ENCODE measurements at places on chromosomes 4 and X. TPM values are rescaled to one million over a fixed set of nuclear protein-coding genes. Genes with fewer than 3 reads are reported as not detected.

DNA sequence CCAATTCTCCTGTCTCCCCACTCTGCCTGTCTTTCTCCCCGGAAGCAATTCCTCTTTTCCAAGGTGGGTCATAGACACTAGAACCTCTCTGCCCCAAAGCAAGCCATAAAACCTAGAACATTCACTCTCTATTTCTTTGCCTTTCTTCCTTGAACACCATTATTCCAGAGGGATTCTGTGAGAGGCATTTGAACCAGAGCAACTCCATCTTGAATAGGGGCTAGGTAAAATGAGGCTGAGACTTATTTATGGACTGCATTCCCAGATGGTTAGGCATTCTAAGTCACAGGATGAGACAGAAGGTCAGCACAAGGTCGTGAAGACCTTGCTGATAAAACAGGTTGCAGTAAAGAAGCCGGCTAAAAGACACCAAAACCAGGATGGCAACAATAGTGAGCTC, 13.7 kb upstream of the GPAT3 start:
- no peaks in the 10 kb centered on the region for H3K4me1 ChIP-seq
- no peak for DNase-seq
- H3K27me3 ChIP-seq, result no peaks in the 10 kb centered on the region

DNA sequence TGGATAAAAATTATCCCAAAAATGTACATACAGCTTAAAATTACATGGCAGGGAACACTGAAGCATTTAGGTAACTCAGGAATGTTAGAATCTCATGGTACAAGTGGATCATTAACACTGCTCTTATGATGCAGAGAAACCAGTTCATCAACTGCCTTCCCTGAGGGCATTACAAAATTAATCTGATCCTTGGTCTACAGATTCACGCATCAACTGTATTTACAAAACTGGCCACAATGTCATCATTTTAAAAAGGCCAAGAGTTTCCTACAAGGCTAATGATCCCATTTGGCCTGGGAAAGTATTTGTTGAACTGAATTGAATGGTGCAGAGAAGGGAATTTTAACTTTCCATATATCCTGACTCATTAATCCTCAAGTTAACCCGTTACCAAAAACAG, 84.6 kb downstream of the TSPAN5 start:
- DNase-seq, result no peak
- no peaks in the 10 kb centered on the region for H3K36me3 ChIP-seq
- H3K4me1 ChIP-seq, result no peaks in the 10 kb centered on the region
- H3K27ac ChIP-seq, result no peak overlapping the region
- no peak overlapping the region for H3K4me3 ChIP-seq
- no peaks in the 10 kb centered on the region for H3K27me3 ChIP-seq

DNA sequence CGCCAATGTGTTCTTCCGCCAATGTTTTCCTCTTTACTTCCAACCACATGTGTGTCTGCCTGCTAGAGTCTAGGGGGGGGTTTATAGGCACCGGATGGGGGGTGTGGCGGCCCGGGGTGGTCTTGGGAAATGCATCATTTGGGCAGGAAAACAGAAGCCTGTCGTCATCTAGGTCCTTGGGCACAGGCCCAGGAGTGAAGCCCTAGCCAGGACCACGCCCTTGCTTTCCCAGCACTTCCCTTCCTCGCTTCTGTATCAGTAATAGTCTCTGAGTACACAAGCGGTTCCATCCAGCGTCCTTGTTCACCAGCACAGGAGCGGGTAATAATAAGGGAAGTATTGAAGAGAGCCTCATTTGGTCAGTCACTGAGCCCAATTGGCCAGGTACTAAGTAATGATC, 74.5 kb downstream of the QDPR start:
- H3K36me3 ChIP-seq, result no peaks in the 10 kb centered on the region
- H3K4me1 ChIP-seq, result no peaks in the 10 kb centered on the region
- no peak for DNase-seq
- no peaks in the 10 kb centered on the region for H3K27me3 ChIP-seq

DNA sequence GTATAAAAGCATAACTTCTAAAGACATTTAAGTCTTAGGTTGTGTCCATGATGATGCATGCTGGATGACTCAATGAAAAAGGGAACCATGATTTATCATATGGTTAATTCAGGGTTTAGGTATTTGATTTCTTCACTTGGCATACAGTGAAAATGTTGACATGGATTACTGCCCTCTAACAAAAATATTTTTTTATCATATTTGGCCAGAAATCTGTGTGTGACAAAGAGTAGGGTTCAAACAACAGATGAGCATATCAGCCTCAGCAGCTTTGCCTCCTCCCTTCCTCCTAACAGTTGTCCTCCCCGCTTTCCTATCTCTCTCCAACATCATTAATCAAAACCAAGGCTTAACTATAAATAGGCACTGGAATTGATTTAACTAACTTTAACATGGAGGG, 46.3 kb downstream of the ARHGAP6 start:
- DNase-seq, result no peak
- no peak overlapping the region for H3K27ac ChIP-seq
- no peak overlapping the region for H3K4me3 ChIP-seq
- H3K27me3 ChIP-seq, result no peaks in the 10 kb centered on the region
- no peaks in the 10 kb centered on the region for H3K36me3 ChIP-seq

DNA sequence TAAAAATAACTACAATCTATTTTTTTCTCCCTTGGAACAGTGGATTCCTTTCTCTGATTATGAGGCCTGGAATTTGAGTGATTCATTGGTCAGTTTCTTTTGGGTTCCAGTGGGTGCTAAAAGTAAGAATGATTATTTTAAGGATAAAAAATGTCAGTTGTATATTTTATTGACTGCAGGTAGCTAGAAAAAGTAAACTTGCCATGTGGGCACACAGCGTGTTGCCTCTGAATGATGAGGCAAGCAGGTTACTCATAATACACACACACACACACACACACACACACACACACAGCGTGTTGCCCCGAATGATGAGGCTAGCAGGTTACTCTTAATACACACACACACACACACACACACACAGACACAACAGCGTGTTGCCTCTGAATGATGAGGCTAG, 13.8 kb downstream of the GALNT7 start:
- no peak for DNase-seq
- H3K36me3 ChIP-seq, result no peaks in the 10 kb centered on the region
- H3K27ac ChIP-seq, result no peak overlapping the region
- no peak overlapping the region for H3K4me3 ChIP-seq

DNA sequence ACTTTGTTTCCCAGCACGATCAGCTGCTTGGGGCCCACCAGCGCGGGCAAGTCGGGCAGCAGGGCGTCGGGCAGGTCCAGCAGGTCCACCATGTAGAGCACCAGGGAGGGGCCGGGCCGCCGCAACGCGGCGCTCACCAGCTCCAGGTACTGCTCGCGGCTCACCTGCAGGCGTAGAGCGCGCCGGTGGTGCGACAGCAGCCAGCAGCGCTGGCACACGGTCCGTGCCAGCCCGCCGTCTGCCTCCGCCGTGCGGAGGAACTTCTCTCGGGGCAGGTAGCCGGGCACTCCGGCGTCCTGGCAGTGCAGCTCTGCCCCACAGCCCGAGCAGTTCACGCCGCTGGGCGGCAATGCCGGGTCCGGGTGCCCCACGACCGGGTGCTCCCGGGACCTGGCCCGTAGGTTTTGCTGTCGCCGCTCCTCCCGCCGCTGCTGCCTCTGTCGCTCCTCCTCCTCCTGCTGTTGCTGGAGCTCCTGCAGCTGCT, 527 bp downstream of the NOA1 start:
- H3K4me3 ChIP-seq, result peak overlapping the region; percentile 89
- H3K36me3 ChIP-seq, result peaks cover 19% of the 10 kb centered on the region
- H3K27me3 ChIP-seq, result no peaks in the 10 kb centered on the region
- peaks cover 50% of the 10 kb centered on the region for H3K4me1 ChIP-seq
- peak; percentile 83 for DNase-seq

GRCh38 chr4:4558881-4559280, 17.0 kb upstream of the STX18 start:
- DNase-seq, result no peak
- no peak overlapping the region for H3K27ac ChIP-seq
- H3K4me3 ChIP-seq, result no peak overlapping the region
- no peaks in the 10 kb centered on the region for H3K4me1 ChIP-seq
- H3K27me3 ChIP-seq, result no peaks in the 10 kb centered on the region
- no peaks in the 10 kb centered on the region for H3K36me3 ChIP-seq

- no peak overlapping the region for H3K27ac ChIP-seq
- H3K36me3 ChIP-seq, result no peaks in the 10 kb centered on the region
- H3K4me3 ChIP-seq, result no peak overlapping the region
- no peaks in the 10 kb centered on the region for H3K4me1 ChIP-seq
- no peak for DNase-seq
- no peaks in the 10 kb centered on the region for H3K27me3 ChIP-seq
These were observed 75.7 kb downstream of the MED28 start for GRCh38 chr4:17690135-17690534.

DNA sequence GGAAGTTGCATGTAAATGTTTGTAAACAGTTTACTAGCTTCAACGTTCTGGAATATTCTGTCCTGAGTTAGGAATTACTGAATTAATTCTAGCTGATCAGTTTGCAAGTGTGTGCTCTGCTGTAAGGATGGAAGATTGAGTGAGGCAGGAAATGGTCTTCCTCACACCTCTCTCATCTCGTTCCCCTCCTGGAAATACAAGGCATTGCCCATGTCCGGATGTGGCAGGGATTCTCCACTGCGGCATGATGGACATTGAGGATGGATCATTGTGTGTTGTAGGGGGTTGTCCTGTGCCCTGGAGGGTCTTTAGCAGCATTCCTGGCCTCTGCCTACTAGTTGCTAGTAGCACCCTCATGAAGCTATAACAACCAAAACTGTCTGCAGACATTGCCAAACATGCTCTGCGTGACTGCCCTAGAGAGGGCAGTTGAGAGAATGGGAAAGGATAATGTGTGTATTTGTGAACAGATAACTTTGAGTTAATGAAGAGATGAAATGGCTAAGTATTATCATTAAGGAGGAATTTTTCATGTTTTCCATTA, 12.6 kb downstream of the CA5B start:
- no peaks in the 10 kb centered on the region for H3K4me1 ChIP-seq
- no peak for DNase-seq
- H3K27ac ChIP-seq, result no peak overlapping the region
- no peak overlapping the region for H3K4me3 ChIP-seq
- H3K36me3 ChIP-seq, result no peaks in the 10 kb centered on the region

DNA sequence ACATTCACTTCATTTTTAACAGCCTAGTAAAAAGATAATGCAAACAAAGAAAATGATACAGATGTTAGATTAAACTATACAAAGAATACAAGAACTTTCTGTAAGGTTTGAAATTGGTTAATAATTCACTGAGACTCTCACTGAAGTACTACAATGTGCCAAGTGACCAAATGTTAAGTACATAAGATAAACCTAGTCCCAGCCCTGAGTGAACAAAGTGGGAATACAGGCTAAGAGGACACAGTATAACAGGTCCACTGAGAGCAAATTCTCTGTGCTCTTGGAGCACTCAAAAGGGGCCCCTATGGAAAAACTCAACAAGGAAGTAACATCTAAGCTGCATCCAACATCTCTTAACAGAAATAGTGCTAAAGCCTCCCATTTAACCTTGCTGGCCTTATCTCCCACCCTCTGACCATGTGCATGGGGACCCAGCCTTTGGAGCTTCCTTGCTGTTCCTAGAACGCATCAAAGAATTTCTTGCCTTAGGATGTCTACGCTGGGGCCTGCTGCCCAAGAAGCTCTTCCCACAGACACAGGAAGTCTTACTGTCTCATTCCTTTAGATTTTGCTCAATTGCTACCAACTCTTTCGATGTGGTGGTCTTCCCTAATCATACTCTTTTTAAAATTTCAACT, 113.4 kb downstream of the ZAR1 start:
- H3K36me3 ChIP-seq, result no peaks in the 10 kb centered on the region
- DNase-seq, result peak; percentile 20
- H3K4me3 ChIP-seq, result no peak overlapping the region
- no peaks in the 10 kb centered on the region for H3K27me3 ChIP-seq

- H3K27me3 ChIP-seq, result no peaks in the 10 kb centered on the region
- no peaks in the 10 kb centered on the region for H3K36me3 ChIP-seq
- H3K27ac ChIP-seq, result no peak overlapping the region
- peaks cover 20% of the 10 kb centered on the region for H3K4me1 ChIP-seq
- DNase-seq, result no peak
These were observed 103.5 kb downstream of the WWC2 start for GRCh38 chr4:183202523-183202922.

- no peak for DNase-seq
- no peak overlapping the region for H3K27ac ChIP-seq
- no peaks in the 10 kb centered on the region for H3K36me3 ChIP-seq
- H3K4me3 ChIP-seq, result no peak overlapping the region
- no peaks in the 10 kb centered on the region for H3K4me1 ChIP-seq
These were observed 107.5 kb downstream of the CNKSR2 start for GRCh38 chrX:21481761-21482160.

GRCh38 chrX:20397587-20397986, 130.9 kb upstream of the RPS6KA3 start:
- peaks cover 3% of the 10 kb centered on the region for H3K4me1 ChIP-seq
- DNase-seq, result no peak
- H3K27ac ChIP-seq, result no peak overlapping the region
- no peak overlapping the region for H3K4me3 ChIP-seq

- peaks cover 6% of the 10 kb centered on the region for H3K4me1 ChIP-seq
- no peak overlapping the region for H3K27ac ChIP-seq
- H3K36me3 ChIP-seq, result no peaks in the 10 kb centered on the region
These were observed 20.7 kb upstream of the AR start for GRCh38 chrX:67523002-67523681.

DNA sequence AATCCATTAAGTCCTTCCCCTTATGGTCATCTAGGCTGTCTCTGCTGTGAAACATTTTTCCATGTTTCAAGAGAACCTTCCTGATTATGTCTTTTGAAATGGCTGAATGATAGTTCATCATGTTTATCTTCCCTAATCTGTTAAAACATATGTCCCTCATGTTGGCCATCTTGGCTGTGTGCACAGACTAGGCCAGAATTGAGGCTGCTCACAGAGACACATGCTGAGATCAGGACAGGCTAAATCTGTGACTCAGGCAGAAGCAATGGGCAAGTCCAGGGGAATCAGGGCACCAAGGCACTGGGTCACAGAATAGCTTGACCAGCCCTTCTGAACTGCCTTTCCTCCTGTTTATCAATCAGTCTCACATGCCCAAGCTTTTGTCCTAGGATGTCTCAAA, 78.3 kb downstream of the FHDC1 start:
- H3K27me3 ChIP-seq, result no peaks in the 10 kb centered on the region
- no peaks in the 10 kb centered on the region for H3K36me3 ChIP-seq
- no peak for DNase-seq
- no peak overlapping the region for H3K4me3 ChIP-seq

- H3K4me3 ChIP-seq, result no peak overlapping the region
- no peaks in the 10 kb centered on the region for H3K36me3 ChIP-seq
- no peak overlapping the region for H3K27ac ChIP-seq
- H3K27me3 ChIP-seq, result no peaks in the 10 kb centered on the region
- no peaks in the 10 kb centered on the region for H3K4me1 ChIP-seq
These were observed 26.7 kb downstream of the STK32B start for GRCh38 chr4:5078009-5078408.

DNA sequence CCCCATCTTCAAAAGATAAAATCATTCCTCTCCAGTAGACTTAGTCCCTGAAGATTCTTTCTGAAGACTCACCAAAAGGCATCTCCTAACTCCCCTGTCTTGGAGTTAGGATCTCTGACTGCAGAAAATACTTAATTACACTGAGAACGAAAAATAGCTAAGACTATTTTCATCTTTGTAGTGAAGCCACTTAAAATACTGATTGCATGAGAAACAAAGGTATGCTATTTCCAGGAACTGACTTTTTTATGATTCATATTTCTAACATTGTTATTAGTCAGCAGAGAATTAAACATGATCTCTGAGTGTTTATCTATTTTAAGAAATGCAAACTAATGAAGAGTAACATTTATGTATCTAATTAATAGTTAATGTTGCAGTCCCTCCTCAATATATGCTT, 71.8 kb upstream of the NR3C2 start:
- H3K4me3 ChIP-seq, result no peak overlapping the region
- DNase-seq, result no peak
- H3K36me3 ChIP-seq, result no peaks in the 10 kb centered on the region
- H3K4me1 ChIP-seq, result no peaks in the 10 kb centered on the region

The DSPP gene
- total RNA-seq, result not detected

The IL2RG gene
- total RNA-seq, result 0.52 TPM

The FAM47A gene
- not detected for total RNA-seq

The SHROOM4 gene
- total RNA-seq, result 2.6 TPM

All from body of pancreas (tissue), 4 donors.